Smooth muscle cell of trachea (primary cell): ENCODE measurements at places on chromosomes 4 and X. TPM values are rescaled to one million over a fixed set of nuclear protein-coding genes. Genes with fewer than 3 reads are reported as not detected.

CXCR3 gene
- total RNA-seq = not detected in 2 replicates

CYSLTR1 gene
- 0.29 and 0.33 TPM in 2 replicates for total RNA-seq

SPANXN4 gene
- not detected in 2 replicates for total RNA-seq

LCORL gene
- 4.3 and 15.9 TPM in 2 replicates for total RNA-seq

SH3RF1 gene
- 18.7 and 21.7 TPM in 2 replicates for total RNA-seq

EDA2R gene
- 12.1 and 22.8 TPM in 2 replicates for total RNA-seq

GPRASP1 gene
- 4.2 and 5.6 TPM in 2 replicates for total RNA-seq

OPN1MW2 gene
- not detected in 2 replicates for total RNA-seq

NOA1 gene
- 22.8 and 29.6 TPM in 2 replicates for total RNA-seq

ATG4A gene
- 10.8 and 15.7 TPM in 2 replicates for total RNA-seq

PCDH10 gene
- total RNA-seq = 0.83 and 1.6 TPM in 2 replicates

HELT gene
- not detected in 2 replicates for total RNA-seq

CLNK gene
- not detected in 2 replicates for total RNA-seq

DCAF4L1 gene
- under 0.01 and 0.17 TPM in 2 replicates for total RNA-seq

REPS2 gene
- total RNA-seq = 0.73 and 0.99 TPM in 2 replicates

INTU gene
- 6.3 and 8.9 TPM in 2 replicates for total RNA-seq

CT45A2 gene
- not detected in 2 replicates for total RNA-seq

FOXR2 gene
- total RNA-seq = not detected in 2 replicates

MAGEA12 gene
- not detected in 2 replicates for total RNA-seq

FRG2 gene
- not detected in 2 replicates for total RNA-seq

TLR10 gene
- 0.15 TPM in 1 of 2 replicates, not detected in the other for total RNA-seq

RASL11B gene
- under 0.01 and 0.66 TPM in 2 replicates for total RNA-seq

SNCA gene
- total RNA-seq = 1.0 and 2.0 TPM in 2 replicates
